A549 treated with CpdA at 1 μM for 4 hours (cell line): ENCODE measurements at places on chromosomes 1 and 21. TPM values are rescaled to one million over a fixed set of nuclear protein-coding genes. Genes with fewer than 3 reads are reported as not detected.

The SASS6 gene
- total RNA-seq = 3.9 to 4.5 TPM (median 4.3 TPM) in 5 replicates

The LCE1C gene
- total RNA-seq = not detected in 5 replicates

The NEK2 gene
- total RNA-seq = 38.5 to 58.4 TPM (median 46.4 TPM) in 5 replicates

The PLEKHA6 gene
- total RNA-seq = 20.3 to 28.8 TPM (median 24.2 TPM) in 5 replicates

The PRAMEF4 gene
- not detected in 5 replicates for total RNA-seq

The NR5A2 gene
- total RNA-seq = 6.2 to 8.4 TPM (median 6.5 TPM) in 5 replicates

The ZMYND12 gene
- 0.29 to 0.57 TPM (median 0.38 TPM) in 5 replicates for total RNA-seq

The CCDC190 gene
- total RNA-seq = not detected in 5 replicates

The PAQR6 gene
- total RNA-seq = 2.9 to 5.1 TPM (median 3.0 TPM) in 5 replicates

The TBX15 gene
- 0.03 to 0.08 TPM (median 0.05 TPM) in 4 of 5 replicates, not detected in the other for total RNA-seq

The ENO1 gene
- 2,827 to 3,014 TPM (median 2,843 TPM) in 5 replicates for total RNA-seq

The TRIM45 gene
- 0.97 to 1.7 TPM (median 1.3 TPM) in 5 replicates for total RNA-seq

The GCSAML gene
- total RNA-seq = not detected in 5 replicates

The GRIK1 gene
- total RNA-seq = not detected in 5 replicates
